ENCODE measurements at places on chromosomes 2 and 18.

DNA sequence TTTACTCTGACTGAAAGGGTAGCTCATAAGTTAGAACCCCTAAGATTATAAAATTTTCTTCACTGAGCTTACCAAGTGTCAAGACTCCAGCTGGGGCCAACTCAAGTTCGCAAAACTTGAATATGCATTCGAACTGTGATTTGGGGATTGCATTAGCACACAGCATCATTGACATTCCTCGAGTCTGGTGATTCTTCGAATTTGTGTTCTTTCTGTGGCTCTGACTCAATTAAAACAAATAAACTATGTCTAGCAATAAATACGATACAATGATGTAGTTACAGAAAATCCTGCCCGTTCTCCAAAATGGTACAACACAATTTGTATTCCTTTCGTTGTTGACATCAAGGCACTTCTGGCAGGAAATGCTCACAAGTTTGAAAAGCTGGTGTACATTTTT, 11.1 kb downstream of the CCL20 start:
- DNase-seq: no peak

- DNase-seq: no peak
Observed at GRCh38 chr2:601806-602455, 75.3 kb downstream of the TMEM18 start.

DNA sequence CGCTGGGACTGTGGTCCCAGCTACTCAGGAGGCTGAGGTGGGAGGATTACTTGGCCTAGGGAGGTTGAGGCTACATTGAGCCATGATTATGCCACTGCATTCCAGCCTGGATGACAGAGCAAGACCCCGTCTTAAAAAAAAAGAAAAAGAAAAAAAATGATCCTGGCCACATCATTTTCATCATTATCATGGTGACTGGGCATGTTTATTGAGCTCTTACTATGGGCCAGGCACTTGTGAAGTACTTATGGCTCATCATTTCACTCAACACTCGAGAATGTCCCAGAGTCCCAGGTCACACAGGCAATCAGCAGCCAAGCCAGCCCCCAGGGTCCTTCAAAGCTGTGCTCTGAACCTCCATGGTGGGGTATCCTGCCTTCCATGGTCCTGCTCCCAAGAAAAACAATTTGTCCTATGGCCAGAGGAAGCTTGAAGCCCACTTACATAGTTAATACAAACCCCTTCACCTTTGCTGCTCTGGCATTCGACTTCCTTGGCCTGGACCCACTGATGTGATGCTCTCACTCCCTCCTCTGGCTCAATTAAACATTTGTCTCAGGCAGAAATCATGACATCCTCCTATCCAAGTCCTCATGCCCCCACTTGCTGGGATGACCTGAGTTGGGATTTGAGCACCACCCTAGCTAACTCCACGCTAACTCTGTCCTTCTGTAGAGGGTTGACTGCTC, 3.8 kb upstream of the CNNM4 start:
- no peak for DNase-seq

DNA sequence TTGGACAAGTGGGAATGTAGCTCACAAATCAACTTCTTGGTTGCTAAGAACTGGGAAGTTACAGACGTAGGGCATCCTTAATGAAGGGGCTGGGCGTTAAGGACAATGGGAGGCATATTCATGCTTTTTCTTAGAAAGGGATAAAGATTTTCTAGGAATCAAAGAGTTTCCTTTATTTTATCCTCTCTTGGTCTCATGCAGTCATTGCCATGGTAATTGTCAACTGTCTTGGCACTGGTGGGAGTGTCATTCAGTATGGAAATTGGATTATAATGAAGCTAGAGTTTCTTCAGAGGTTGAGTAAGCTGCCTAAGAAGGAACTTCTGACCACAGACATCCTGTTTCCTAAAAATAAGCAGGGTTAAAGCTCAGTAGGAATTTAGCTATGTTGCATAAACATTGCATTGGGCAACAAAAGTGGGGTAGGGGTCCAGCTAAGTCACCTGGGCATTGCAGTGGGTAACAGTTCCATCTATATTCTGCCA, 114.0 kb downstream of the LYPD6B start:
- DNase-seq: no peak

- DNase-seq: no peak
Observed at GRCh38 chr18:61939046-61939674, 46.4 kb upstream of the RNF152 start.

DNA sequence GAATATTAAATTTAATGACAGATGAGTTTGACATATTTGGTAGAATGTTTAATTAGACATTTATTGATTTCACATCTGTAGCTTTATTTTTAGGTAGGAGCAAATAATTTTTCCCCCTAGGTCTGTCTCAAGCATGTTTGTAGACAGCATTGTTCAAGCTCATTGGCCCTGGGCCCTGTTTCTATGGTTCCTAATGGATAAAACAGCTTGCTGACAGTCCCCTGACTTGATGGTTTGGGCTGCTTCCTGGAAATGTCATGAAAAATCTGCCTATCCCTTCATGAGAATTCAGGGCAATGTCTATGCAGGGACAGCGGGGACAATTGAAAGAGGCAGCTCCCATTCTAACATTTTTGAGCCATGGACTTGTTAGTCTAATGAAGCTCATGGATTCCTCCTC, 14.6 kb upstream of the MEP1B start:
- no peak for DNase-seq

DNA sequence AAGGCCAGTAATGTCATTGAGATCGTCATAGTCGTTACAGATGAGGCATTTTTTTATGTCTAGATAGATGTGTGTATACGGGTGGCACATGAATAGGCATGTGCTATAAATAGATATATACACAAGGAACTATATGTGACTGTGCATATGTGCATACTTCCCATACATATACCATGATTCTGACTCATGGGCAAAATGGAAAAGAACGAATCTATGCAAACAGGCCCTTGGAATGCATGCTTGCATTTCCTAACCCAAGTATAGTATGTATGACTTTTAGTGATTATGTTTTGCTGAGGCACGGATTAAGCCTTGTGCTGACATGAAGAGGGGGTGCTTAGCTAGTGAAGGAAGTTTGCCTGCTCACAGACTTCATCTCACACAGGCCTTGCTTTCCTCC, 111.7 kb downstream of the BCL11A start:
- no peak for DNase-seq

GRCh38 chr2:218256612-218257350, 4.0 kb upstream of the GPBAR1 start:
- DNase-seq: no peak

GRCh38 chr2:121884511-121884921, 129.1 kb downstream of the TSN start:
- no peak for DNase-seq
